ENCODE measurements at places on chromosomes 2 and 18.

GRCh38 chr18:79485788-79486355, 90.1 kb downstream of the NFATC1 start:
- DNase-seq, result no peak

DNA sequence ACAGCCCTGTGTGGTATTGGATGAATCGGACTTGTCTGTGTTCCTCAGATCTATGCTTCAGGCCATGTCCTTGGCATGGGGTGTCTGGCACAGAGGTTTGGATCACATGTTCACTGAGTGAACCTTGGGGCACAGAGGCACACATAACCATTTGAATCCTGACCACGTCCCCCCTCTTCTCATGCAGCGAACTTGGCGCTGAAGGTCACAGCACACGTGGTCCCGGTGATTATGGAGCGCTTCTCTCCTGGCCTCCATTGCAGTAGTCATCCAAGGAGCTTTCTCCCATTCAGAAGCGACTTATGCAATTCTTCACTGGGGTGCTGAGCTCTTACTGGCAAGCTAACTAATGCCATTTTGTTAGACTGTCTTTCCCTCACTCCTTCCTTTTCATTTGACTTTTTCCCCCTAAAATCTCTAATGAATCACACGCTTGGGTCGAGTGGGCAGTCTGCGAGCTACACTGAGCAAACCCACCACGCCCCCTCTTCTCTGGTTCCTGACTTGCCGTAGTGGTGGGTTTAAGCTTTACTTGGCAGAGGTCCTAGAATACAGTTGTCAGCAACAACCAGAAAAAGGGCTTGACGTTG, 59.4 kb downstream of the KCNG2 start:
- DNase-seq, result no peak

- DNase-seq, result no peak
These were observed 189.3 kb downstream of the ANKRD30B start for GRCh38 chr18:14937271-14937670.

GRCh38 chr18:39960550-39960949, 1994.5 kb upstream of the PIK3C3 start:
- no peak for DNase-seq

GRCh38 chr18:76441668-76442412, 53.2 kb downstream of the ZNF516 start:
- DNase-seq, result no peak

DNA sequence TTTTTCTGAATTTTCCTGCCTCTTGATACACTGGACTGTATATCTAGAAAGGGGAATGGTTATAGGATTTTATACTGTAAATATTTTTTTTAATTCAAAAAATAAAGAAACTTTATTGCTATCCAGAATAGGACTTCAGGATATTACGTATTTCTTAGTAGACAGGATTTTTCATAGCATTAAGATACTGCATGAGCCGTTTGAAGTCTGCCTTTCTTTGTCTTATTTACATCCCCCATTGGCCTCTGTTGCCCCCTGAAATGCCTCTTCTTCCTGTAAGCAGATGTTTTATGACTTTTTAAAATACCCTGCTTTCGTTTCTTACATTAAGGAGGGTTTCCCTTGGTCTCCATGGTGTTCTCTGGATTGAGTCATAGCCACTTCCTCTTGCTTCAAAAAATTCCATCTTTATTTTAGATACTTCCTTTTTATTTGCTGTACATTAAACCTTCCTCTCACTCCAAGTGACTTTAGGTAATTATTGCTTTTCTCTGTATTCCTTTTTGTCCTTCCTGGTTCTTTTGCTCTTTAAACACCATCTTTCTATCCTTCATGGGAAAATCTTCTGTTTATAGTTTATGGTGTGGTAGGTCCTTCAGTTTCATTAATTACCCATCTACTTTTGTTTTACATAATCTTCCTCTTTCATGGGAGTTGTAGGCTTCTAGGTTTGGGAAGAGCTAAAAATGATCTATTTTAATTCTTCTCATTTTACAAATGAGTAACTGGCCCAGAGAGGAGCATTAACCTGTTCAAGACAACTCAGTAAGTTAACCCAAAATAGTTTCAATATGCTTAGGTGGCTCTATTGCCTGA, 72.6 kb downstream of the ZNF532 start:
- no peak for DNase-seq

GRCh38 chr2:205822579-205822978, 140.3 kb downstream of the NRP2 start:
- no peak for DNase-seq

- DNase-seq, result no peak
These were observed 25.1 kb upstream of the SCYGR1 start for GRCh38 chr2:227412877-227413276.

DNA sequence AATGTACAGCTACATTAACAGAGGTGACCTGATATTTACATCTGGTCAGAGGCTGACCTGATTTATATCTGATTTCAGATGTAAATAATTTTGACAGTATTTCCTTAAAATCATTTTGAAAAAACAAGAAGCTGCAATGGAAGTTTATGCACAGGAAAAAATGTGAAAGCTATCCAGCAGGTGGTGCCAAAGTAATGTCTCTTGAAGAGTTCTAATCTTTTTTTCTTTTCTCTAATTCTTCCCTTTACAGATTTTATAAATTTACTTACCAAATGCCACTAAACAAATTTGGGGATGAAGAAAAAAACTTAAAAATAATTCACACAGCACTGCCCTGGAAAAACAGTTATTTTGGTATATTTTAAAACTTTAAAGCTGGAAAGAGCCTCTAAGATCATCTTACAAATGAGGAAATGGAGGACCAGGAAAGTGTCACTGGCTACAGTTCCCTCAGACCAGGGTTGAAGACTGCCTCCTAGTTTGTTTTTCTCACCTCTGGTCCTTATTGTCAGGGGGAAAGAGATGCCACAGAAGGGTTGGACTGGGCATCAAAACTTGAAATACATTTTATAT, 16.4 kb upstream of the FBLN7 start:
- no peak for DNase-seq

DNA sequence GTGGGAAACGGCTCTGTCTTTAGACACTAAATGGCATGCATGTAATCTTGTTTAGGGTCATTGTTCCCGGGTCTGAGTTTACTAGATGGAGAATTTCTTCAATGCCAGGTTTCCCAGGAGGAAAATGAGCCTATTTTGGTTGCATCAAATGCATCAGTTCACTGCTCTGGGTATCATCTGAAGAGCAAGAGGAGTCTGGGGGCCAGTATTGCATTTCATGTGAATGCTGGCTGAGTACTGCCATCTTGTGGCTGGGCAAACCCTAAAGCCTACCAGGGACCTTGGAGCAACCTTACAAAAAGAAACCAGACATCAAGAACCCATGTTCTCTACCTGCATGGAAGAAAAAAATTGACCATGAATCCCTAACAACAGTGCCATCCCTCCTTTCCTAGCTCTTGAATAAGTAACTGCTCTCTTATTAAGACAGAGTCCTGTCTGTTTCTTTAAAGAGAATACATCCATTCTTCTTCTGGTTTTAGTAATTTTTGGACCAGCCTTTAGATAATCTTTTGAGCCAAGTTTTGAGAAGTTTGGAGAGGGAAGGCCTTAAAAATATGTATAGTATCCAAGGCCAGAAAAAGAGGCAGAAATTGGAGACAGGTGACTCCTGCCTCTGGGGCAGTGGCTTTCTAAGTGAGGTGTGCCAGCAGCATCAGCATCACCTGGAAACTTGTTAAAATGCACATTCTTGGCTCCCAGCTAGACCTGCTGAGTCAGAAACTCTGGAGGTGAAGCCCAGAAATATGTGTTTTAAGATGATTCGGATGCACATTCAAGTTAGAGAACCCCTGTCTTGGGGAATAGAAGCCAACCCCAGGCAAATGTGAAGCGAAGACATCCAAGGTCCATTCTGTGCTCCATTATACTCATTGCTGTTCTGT, 261.0 kb upstream of the CXCR4 start:
- no peak for DNase-seq

DNA sequence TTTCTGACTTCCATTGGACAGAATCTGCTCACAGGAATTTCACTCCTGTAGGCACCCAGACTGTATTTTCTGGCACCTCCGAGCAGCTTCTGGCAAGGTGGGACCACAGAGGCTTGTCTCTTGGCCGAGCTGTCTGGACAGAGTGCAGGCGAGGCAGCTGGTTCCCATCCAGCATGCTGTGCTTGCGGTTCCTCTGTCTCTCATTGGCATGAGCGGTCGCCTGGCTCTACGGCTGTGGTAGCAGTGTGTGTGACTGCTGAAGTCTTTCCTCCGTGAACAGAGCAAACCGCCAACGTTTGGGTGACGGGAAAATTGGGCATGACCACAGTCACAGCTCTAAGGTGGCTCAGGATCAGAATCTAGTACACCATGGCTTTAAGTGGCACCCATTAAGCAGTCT, 411.7 kb upstream of the NETO1 start:
- no peak for DNase-seq

- DNase-seq, result no peak
These were observed 271.6 kb upstream of the SESTD1 start for GRCh38 chr2:179536185-179536584.

DNA sequence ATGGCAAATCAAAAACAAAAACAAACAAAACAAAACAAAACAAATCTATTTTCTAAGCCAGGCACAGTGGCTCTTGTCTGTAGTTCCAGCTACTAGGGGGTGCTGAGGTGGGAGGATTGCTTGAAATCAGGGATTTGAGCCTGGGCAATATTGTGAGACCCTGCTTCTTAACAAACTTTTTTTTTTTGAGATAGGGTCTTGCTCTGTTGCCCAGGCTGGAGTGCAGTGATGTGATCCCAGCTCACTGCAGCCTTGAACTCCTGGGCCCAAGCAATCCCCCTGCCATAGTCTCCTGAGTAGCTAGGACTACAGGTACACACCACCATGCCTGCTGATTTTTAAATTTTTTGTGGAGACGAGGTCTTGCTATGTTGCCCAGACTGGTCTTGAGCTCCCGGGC, 6.2 kb downstream of the HPCAL1 start:
- DNase-seq, result no peak

GRCh38 chr2:25324905-25325592, 16.7 kb downstream of the DNMT3A start:
- no peak for DNase-seq

- DNase-seq, result no peak
These were observed 31.8 kb upstream of the MEX3C start for GRCh38 chr18:51229328-51229727.

- DNase-seq, result no peak
These were observed 94.5 kb downstream of the ACKR3 start for GRCh38 chr2:236664136-236664535.

DNA sequence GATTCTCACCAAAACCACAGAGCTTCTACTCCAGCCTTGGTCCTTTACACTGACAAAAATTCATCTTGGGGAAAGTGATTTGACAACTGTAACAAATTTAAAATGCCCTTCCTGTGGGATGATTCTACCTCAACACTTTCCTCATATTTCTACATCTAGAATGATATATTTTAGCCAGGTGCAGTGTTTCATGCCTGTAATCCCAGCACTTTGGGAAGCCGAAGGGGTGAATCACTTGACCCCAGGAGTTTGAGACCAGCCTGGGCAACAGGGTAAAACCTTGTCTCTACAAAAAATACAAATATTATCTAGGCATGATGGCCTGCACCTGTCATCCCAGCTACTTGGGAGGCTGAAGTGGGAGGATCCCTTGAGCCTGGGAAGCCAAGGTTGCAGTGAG, 408.6 kb downstream of the CDH7 start:
- no peak for DNase-seq

- no peak for DNase-seq
These were observed 1.1 kb downstream of the AGFG1 start for GRCh38 chr2:227473122-227473461.

DNA sequence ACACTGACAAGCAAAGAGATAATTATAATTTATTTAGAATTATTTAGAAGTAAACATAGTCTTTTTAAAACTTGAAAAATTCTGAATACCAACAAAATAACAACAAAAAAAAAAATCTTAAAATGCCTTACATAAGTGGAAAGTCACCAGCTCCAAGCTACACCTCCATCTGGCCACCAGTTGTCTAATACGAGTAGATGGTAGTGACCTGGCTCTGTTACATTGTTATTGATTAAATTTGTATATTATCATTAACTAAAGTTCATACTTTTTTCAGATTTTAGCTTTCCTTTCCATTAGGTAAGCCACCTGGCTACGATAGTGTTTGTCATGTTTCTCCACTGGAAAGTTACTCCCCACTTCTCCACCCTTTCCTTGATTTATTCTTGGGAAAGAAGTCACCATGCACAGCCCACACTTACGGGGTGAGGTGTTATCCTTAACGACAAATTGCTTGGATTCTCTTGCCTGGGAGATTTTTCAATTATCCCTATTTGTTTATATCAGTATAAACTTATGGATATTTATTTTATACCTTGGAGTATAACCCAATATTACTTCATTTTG, 464.5 kb upstream of the CHAC2 start:
- no peak for DNase-seq

- DNase-seq, result no peak
These were observed 17.0 kb upstream of the DSG3 start for GRCh38 chr18:31430554-31430953.

DNA sequence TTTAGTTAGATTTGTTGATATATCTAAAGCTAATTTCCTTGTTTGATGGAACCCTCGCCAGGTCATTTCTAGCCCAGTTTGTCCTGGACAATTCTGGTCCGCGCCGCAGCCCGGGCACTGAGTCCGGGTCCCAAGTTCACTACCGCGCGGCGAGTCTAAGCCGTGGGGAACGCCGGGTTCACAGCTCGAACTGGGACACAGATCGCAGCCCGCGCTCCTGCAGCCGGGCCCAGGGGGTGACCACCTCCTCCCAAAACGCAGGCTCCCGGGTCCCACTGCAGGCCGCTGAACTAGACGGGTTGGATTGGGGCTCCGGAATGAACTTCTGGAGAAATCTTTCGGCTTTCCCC, 681 bp downstream of the ACADL start:
- DNase-seq, result no peak

DNA sequence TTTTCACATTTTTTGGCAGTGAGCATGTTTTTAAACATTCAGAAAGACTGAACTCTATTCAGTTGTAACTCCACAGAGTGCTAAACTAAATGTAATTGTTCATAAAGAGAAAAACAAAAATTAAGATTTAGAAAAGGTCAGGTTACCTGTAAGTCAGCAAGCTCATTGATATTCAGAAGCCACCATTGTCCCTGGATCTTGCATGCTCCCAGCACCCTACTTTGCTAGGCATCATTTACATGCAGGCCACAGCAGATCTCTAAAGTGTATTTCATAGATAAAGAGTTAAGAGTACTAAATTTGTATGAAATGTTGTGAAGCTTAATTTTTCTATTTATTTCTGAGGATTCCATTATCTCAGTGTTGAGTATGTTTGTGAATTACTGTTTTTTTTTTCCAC, 64.8 kb upstream of the CDH19 start:
- no peak for DNase-seq

- DNase-seq, result no peak
These were observed 12.4 kb downstream of the DYM start for GRCh38 chr18:49447810-49448745.

DNA sequence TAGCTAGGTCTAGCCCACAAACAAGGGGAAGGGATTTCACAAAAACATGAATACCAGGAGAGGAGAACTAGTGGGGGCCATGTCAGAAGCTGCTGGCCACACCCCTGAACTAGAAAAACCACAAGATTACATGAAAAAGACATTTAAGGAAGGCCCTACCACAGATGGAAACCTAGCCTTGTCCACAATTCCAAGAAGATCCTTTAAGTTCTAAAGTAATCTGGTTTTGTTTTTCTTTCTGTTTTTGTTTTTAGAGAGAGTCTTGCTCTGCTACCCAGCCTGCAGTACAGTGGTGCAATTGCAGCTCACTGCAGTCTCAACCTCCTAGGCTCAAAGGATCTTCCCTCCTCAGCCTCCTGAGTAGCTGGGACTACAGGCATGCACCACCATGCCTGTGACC, 34.2 kb upstream of the CAB39 start:
- no peak for DNase-seq

GRCh38 chr2:85429213-85429923, 10.9 kb downstream of the SH2D6 start:
- DNase-seq, result no peak

GRCh38 chr2:96124406-96125265, 8.3 kb upstream of the ADRA2B start:
- DNase-seq, result no peak
